Activated CD4-positive, alpha-beta T cell treated with anti-CD3 and anti-CD28 coated beads, Interleukin-2, amount 10 ng/mL, durations not matched to agents 7 days and 5 days (primary cell): ENCODE measurements at places on chromosomes 1 and 21.

- peaks cover 21% of the 10 kb centered on the region for H3K27me3 ChIP-seq
- H3K36me3 ChIP-seq, result no peaks in the 10 kb centered on the region
- DNase-seq, result no peak
Observed at GRCh38 chr1:228687587-228687986, 47.7 kb upstream of the RHOU start.

- H3K4me1 ChIP-seq, result no peaks in the 10 kb centered on the region
- no peak overlapping the region for H3K27ac ChIP-seq
- H3K36me3 ChIP-seq, result no peaks in the 10 kb centered on the region
- no peak overlapping the region for H3K4me3 ChIP-seq
- DNase-seq, result no peak
- no peaks in the 10 kb centered on the region for H3K27me3 ChIP-seq
Observed at GRCh38 chr1:41476807-41477361, 7.6 kb downstream of the EDN2 start.

DNA sequence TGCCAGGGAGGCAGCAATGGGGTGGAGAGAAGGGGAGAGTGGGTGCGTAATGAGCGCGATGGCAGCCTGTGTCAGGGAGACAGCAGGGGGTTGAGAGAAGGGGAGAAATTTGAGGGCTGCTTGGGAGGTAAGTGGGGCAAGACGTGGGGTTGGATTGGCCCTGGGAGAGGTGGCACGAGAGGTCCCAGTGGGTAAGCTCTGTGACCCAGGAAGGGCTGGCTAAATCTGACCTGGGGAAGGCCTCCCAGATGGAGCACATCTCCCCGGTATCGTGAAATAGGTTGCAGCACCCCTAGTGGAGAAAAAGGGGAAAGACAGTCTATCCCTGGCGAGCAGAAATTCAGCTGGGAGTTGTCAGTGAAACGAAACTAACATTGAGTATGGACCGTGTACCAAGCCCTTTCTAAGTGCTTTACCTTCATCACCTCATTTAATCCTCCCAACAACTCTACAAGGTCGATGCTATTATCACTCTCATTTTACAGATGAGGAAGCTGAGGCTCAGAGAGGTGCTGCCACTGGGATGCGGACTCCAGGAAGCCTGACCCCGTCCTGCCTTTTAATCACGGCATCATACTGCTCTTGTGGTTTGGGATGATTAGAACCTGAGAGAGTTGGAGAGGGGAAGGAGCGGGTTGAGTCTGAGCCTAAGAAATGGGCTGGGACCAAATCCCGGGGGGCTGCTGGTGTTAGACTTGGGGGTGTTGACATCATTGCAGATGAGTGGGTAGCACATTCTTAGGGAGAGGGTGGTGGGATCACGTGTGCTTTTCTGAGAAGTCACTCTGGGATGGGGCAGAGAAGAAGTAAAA is 56.6 kb upstream of the RPL11 start:
- H3K27me3 ChIP-seq, result no peaks in the 10 kb centered on the region
- H3K4me3 ChIP-seq, result peak overlapping the region; percentile 55
- DNase-seq, result peak; percentile 72

DNA sequence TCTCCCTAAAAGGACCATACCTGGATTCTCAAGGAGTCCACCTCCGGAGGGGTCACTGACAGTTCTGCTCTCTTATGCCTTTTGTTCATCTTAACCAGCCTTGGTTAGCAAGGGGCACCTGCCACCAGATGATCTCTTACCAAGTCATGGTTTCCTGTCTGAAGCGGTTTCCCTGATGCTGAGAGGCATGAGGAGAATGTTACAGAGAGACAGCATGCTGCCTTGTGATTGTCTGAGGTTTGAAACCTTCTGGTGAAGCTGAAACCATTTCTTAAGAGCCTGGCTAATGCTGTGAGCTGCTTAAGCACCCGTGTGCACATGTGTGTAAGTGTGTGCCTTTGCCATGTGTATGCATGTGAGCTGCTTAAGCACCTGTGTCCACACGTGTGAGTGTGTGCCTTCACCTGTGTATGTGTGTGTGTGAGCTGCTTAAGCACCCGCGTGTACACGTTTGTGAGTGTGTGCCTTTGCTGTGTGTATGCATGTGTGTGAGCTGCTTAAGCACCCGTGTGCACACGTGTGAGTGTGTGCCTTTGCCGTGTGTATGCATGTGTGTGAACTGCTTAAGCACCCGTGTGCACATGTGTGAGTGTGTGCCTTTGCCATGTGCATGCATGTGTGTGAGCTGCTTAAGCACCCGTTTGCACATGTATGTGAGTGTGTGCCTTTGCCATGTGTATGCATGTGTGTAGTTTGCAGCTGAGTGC is 136.4 kb upstream of the COL6A1 start:
- DNase-seq, result peak; percentile 26
- peaks cover 6% of the 10 kb centered on the region for H3K27me3 ChIP-seq
- H3K36me3 ChIP-seq, result peaks cover 11% of the 10 kb centered on the region
- H3K4me1 ChIP-seq, result peaks cover 25% of the 10 kb centered on the region
- no peak overlapping the region for H3K27ac ChIP-seq

- H3K4me3 ChIP-seq, result no peak overlapping the region
- H3K27me3 ChIP-seq, result no peaks in the 10 kb centered on the region
- DNase-seq, result no peak
- H3K4me1 ChIP-seq, result no peaks in the 10 kb centered on the region
Observed at GRCh38 chr1:21869620-21870121, 57.6 kb downstream of the LDLRAD2 start.

- H3K4me3 ChIP-seq, result no peak overlapping the region
- H3K36me3 ChIP-seq, result no peaks in the 10 kb centered on the region
- no peaks in the 10 kb centered on the region for H3K27me3 ChIP-seq
- no peak for DNase-seq
- H3K27ac ChIP-seq, result no peak overlapping the region
Observed at GRCh38 chr21:21290751-21291150, 292.5 kb downstream of the NCAM2 start.

- H3K27me3 ChIP-seq, result peaks cover 25% of the 10 kb centered on the region
- no peak for DNase-seq
- H3K27ac ChIP-seq, result no peak overlapping the region
- no peaks in the 10 kb centered on the region for H3K36me3 ChIP-seq
- no peaks in the 10 kb centered on the region for H3K4me1 ChIP-seq
Observed at GRCh38 chr1:203381151-203381751, 30.3 kb upstream of the FMOD start.

GRCh38 chr1:208534599-208534897 is 290.4 kb upstream of the PLXNA2 start:
- no peak for DNase-seq
- no peaks in the 10 kb centered on the region for H3K4me1 ChIP-seq
- H3K4me3 ChIP-seq, result no peak overlapping the region

GRCh38 chr1:179794669-179795068 is 51.6 kb downstream of the FAM163A start:
- H3K4me1 ChIP-seq, result no peaks in the 10 kb centered on the region
- no peak overlapping the region for H3K27ac ChIP-seq
- no peak for DNase-seq
- H3K36me3 ChIP-seq, result no peaks in the 10 kb centered on the region
- no peaks in the 10 kb centered on the region for H3K27me3 ChIP-seq

DNA sequence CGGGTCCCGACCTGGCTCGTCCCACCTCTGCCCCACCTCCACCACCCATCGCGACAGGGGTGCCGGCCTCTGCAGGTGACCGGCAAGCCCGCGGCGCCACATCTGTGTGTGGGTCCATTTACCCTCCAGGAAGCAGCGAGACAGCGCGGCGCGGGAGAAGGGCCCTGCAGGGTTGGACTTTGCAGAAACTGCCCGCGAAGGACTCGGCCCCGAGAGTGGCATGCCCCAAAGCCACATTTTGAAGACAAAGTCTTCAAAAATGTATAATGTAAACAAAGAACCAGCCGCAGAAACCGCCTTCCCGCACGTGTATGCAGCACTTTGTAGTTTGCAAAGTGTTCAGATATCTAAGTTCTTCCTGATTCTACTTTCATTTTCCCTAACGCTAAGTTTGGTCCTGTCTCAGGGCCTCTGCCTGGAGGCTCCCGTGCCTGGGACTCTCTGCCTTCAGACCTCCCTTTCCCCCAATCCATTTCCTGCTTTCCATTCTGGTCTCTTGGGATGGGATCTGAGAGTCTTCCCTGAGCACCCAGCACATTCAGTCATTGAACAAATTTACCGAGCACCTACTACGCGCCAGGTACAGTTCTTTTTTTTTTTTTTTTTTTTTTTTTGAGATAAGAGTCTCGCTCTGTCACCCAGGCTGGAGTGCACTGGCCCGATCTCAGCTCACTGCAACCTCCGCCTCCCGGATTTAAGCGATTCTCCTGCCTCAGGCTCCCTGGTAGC is 524 bp upstream of the TMCO4 start:
- DNase-seq, result peak; percentile 70
- H3K27ac ChIP-seq, result peak overlapping the region; percentile 88
- H3K4me1 ChIP-seq, result peaks cover 22% of the 10 kb centered on the region
- H3K36me3 ChIP-seq, result no peaks in the 10 kb centered on the region

GRCh38 chr1:209064850-209065706 is 518.4 kb upstream of the CAMK1G start:
- no peak for DNase-seq
- no peak overlapping the region for H3K27ac ChIP-seq
- H3K36me3 ChIP-seq, result no peaks in the 10 kb centered on the region

DNA sequence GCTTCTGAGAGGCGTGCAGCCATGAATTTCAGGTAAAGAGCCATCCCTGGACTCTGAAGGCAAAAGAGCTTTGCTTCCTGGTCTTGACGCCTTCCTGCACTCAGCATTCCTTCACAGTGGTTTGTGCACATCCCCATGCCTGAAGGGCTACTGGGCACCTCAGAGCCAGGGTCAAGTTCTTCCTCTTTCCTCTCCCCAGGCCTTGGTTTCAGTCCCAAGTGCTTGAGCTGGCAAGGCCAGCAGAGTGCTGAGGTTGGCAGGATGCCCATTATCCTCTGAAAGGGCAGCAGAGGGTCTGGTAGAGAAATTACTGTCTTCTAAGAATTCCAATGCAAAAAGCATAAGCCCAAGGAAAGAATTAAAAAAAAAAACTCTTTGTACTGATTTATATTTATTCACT is 1064.9 kb downstream of the TTLL7 start:
- no peaks in the 10 kb centered on the region for H3K4me1 ChIP-seq
- no peak overlapping the region for H3K4me3 ChIP-seq
- no peak overlapping the region for H3K27ac ChIP-seq
- no peaks in the 10 kb centered on the region for H3K36me3 ChIP-seq
- no peak for DNase-seq
- no peaks in the 10 kb centered on the region for H3K27me3 ChIP-seq

- peak overlapping the region; percentile 83 for H3K27ac ChIP-seq
- peak overlapping the region; percentile 94 for H3K4me3 ChIP-seq
- peaks cover 38% of the 10 kb centered on the region for H3K36me3 ChIP-seq
Observed at GRCh38 chr1:37473431-37474045, 842 bp upstream of the ZC3H12A start.

- no peaks in the 10 kb centered on the region for H3K4me1 ChIP-seq
- no peak overlapping the region for H3K4me3 ChIP-seq
- no peak for DNase-seq
- no peaks in the 10 kb centered on the region for H3K36me3 ChIP-seq
Observed at GRCh38 chr1:119816407-119816806, 5.1 kb upstream of the REG4 start.

GRCh38 chr1:244642526-244642925 is 10.4 kb upstream of the DESI2 start:
- no peaks in the 10 kb centered on the region for H3K4me1 ChIP-seq
- no peak overlapping the region for H3K27ac ChIP-seq
- H3K27me3 ChIP-seq, result peaks cover 8% of the 10 kb centered on the region
- H3K4me3 ChIP-seq, result no peak overlapping the region

DNA sequence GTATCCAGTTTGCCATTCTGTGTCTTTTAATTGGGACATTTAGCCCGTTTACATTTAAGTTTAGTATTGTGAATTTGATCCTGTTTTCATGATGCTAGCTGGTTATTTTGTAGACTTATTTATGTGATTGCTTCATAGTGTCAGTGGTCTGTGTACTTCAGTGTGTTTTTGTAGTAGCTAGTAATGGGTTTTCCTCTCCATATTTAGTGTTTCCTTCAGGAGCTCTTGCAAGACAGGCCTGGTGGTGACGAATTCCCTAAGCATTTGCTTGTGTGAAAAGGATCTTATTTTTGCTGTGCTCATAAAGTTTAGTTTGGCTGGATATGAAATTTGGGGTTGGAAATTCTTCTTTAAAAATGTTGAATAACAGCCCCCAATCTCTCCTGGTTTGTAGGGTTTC is 69.2 kb upstream of the PDC start:
- no peak overlapping the region for H3K4me3 ChIP-seq
- no peak overlapping the region for H3K27ac ChIP-seq
- H3K27me3 ChIP-seq, result no peaks in the 10 kb centered on the region
- H3K4me1 ChIP-seq, result no peaks in the 10 kb centered on the region
- no peaks in the 10 kb centered on the region for H3K36me3 ChIP-seq

DNA sequence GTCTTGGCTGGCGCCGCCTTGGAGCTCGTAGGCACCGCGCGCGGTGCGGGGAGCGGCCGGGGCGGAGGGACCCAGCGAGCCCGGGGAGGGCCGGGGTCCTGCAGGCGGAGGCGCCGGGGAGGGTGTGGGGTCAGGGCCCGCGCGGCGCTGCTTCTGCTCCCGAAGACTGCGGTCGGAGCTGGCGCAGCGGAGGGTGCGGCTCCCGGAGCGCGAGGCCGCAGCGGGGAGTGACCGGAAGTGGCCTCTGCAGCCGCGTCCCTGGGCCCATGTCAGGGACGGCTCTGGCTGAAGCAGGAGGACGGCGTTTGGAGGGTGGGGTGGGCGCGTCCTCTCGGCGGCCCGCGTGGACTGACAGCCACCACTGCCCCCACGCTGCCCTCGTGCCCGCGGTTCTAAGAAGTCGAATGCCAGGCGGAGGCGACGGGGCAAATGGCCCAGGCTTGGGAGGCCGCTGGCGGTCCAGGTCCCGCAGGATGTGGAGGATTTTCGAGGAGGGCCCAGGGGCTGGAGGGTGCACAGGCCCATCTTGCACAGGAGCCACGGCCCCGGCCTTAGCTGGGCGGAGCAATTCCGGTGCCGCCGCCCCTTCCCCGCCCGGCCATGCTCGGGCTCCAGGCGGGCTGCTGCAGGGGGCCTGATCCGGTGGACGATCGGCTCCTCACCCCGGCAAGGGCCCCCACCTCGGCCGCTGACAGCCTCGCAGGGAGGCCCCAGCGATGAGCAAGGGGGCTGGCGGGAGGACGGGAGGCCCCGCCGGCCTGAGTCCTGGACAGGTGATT is 7.7 kb upstream of the ZNF669 start:
- H3K4me3 ChIP-seq, result no peak overlapping the region
- no peak overlapping the region for H3K27ac ChIP-seq
- H3K4me1 ChIP-seq, result peaks cover 6% of the 10 kb centered on the region
- DNase-seq, result no peak
- H3K36me3 ChIP-seq, result peaks cover 12% of the 10 kb centered on the region

- no peak overlapping the region for H3K27ac ChIP-seq
- no peak overlapping the region for H3K4me3 ChIP-seq
- DNase-seq, result no peak
- H3K36me3 ChIP-seq, result no peaks in the 10 kb centered on the region
Observed at GRCh38 chr21:20215959-20216358, 782.2 kb upstream of the NCAM2 start.

DNA sequence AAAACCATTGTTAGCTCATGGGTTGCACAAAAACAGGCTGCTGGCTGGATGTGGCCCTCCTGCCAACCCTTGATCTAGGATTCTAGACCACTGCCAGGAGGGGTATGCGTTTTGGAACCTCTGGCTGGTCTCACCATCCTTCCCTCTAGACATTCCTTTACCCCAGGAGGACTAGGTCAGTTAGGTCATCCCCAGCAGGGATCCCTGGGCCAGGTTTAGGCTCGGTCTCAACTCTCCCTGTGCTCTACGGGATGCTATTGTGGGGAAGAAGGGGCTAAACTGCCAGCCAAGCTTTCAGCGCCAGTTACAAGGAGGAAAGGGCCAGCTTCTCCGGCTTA is 22.7 kb downstream of the SLC2A1 start:
- peaks cover 96% of the 10 kb centered on the region for H3K4me1 ChIP-seq
- H3K27me3 ChIP-seq, result no peaks in the 10 kb centered on the region
- H3K4me3 ChIP-seq, result no peak overlapping the region
- peaks cover 78% of the 10 kb centered on the region for H3K36me3 ChIP-seq
- peak overlapping the region; percentile 99 for H3K27ac ChIP-seq
